Left forelimb (tissue), 1 donor: ENCODE measurements at places on chromosomes 13 and 19.

DNA sequence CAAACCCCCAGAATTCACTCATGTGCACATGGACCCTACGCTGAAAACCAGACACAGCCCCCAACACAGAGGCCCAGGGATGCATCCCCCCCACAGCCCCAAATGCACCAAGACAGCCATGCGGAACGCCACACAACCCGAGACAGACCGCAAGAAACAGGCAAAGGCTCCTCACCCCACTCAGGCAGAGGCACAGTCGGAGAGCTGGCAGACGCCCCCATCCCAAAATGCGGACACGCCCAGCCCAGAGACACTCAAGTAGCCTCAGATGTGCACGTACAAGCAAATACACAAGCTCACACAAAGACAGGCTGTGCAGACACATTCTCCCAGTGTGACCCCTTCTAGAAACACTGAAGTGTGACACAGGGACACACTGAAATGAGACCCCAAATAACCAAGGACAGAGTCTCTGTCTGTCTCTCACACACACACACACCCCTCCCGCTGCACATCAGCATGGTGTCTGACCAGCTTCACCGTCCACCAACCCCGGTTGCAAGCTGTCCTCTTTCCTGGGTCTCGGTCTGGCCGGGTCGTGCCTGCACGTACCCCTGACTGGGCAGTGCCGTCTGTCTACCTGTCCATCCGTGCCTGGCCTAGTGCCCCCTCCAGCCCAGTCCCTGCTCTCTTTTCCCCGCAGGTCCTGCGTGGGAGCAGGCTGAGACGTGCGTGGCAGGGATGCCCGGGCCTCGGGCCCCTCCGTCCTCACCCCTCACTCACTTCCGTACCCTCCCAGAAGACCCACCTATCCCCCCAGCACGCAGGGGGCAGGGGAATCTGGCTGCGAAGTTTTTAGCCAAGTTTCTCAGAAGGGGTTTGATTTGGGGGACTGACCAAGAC, 16.1 kb downstream of the ERFL start:
- no peak for DNase-seq

GRCh38 chr13:25846222-25846984, 205.4 kb downstream of the SHISA2 start:
- DNase-seq = no peak

GRCh38 chr19:6651965-6652804, 17.8 kb downstream of the TNFSF14 start:
- no peak for DNase-seq

GRCh38 chr13:38483623-38484022, 134.0 kb downstream of the UFM1 start:
- no peak for DNase-seq

GRCh38 chr13:99361197-99361596, 54.0 kb upstream of the GPR183 start:
- no peak for DNase-seq

DNA sequence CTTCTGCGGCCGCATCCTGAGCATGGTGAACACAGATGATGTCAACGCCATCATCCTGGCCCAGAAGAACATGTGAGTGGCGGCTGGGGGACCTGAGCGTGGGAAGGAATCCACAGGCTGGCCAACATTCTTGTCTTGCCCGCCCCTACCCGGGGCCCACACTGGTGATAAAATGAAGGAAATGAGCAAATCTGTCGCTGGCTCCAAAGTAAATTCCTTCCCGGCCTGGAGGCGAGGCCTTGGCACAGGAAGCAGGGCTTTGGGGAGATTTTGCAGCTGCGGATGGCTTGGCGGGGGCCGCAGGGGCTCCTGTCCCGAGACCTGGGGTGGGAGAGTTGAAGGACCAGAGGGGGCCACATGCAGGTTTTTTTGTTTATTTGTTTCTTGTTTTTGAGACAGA, 4.4 kb downstream of the KXD1 start:
- DNase-seq = no peak
